ENCODE measurements at places on chromosomes 16 and 17. TPM values are rescaled to one million over a fixed set of nuclear protein-coding genes. Genes with fewer than 3 reads are reported as not detected.

Gene MIS12
- polyA plus RNA-seq, result 9.6 TPM

Gene COPRS
- 124 TPM for polyA plus RNA-seq

Gene TNFRSF12A
- polyA plus RNA-seq, result 87.3 TPM

Gene ENPP7
- polyA plus RNA-seq, result 3.7 TPM

Gene TPPP3
- polyA plus RNA-seq, result 108 TPM

Gene SOX9
- 5.8 TPM for polyA plus RNA-seq
